Right lobe of liver (tissue), 6 donors: ENCODE measurements at places on chromosomes 12 and 14. TPM values are rescaled to one million over a fixed set of nuclear protein-coding genes. Genes with fewer than 3 reads are reported as not detected.

GRCh38 chr14:72380456-72380855, 448.2 kb downstream of the RGS6 start:
- no peak for DNase-seq
- no peaks in the 10 kb centered on the region for H3K27me3 ChIP-seq
- no peaks in the 10 kb centered on the region for H3K4me1 ChIP-seq
- H3K4me3 ChIP-seq, result no peak overlapping the region

- no peak overlapping the region for H3K27ac ChIP-seq
- DNase-seq, result no peak
- H3K4me3 ChIP-seq, result no peak overlapping the region
- H3K36me3 ChIP-seq, result no peaks in the 10 kb centered on the region
- H3K4me1 ChIP-seq, result no peaks in the 10 kb centered on the region
- no peaks in the 10 kb centered on the region for H3K27me3 ChIP-seq
Observed at GRCh38 chr12:107328442-107329133, 235.2 kb upstream of the CRY1 start.

DNA sequence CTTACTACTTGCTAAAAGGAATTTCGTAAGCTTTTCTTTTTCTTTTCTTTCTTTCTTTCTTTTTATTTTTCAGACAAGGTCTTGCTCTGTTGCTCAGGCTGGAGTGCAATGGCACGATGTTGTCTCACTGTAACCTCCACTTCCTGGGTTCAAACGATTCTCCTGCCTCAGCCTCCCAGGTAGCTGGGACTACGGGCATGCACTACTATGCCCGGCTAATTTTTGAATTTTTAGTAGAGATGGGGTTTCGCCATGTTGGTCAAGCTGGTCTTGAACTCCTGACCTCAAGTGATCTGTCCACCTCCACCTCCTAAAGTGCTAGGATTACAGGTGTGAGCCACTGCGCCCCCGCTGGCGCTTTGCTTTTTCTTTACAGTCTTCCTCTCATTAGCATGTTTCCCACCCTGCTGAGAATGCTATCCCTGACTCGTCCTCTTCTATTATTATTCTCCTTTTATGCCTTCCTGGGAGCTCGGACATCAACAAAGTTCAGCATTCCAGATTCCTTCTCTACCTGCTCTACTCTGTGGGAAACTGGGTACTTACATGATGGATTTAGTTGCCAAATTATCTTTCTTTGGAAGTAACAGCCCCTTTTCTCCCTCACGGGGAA, 3.1 kb downstream of the MTHFD1 start:
- DNase-seq, result no peak
- no peak overlapping the region for H3K4me3 ChIP-seq
- H3K27ac ChIP-seq, result peak overlapping the region; percentile 91
- H3K36me3 ChIP-seq, result peaks cover 12% of the 10 kb centered on the region
- no peaks in the 10 kb centered on the region for H3K27me3 ChIP-seq
- no peaks in the 10 kb centered on the region for H3K4me1 ChIP-seq

- H3K27ac ChIP-seq, result no peak overlapping the region
- no peaks in the 10 kb centered on the region for H3K27me3 ChIP-seq
- no peak for DNase-seq
- no peaks in the 10 kb centered on the region for H3K4me1 ChIP-seq
- no peak overlapping the region for H3K4me3 ChIP-seq
Observed at GRCh38 chr12:110067531-110067930, 19.2 kb upstream of the C12orf76 start.

The GSC gene
- total RNA-seq, result not detected

The PIWIL1 gene
- total RNA-seq, result not detected

DNA sequence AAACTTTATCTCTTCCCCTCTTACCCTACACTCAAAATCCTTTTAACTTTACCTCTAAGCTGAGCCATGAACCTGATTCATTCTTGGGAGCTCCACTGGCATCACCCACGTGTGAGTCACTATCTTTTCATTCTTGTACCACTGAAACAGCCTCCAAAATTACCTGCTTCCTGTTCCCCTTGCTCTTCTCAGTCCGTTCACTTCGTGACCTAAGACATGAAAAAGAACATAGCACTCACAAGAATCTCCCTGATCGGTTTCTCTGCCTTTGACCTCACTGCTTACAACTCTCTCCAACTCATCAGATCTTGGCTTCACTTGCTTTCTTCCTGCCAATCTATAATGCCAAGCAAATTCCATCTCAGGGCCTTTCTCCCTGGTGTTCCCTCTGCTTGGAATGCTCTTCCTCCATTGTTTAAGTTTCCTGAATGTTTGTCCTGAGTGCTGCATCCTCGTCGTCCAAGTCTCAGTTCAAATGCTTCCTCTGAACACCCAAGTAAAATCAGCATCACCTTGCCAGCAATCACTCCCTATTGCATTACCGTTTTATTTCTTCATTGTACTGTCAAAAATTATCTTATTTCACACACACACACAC, 9.2 kb downstream of the GLIPR1 start:
- H3K27me3 ChIP-seq, result no peaks in the 10 kb centered on the region
- no peak for DNase-seq
- no peak overlapping the region for H3K27ac ChIP-seq
- peaks cover 8% of the 10 kb centered on the region for H3K4me1 ChIP-seq
- no peaks in the 10 kb centered on the region for H3K36me3 ChIP-seq

GRCh38 chr14:72576258-72576657, 317.6 kb downstream of the DPF3 start:
- DNase-seq, result no peak
- no peaks in the 10 kb centered on the region for H3K27me3 ChIP-seq
- H3K36me3 ChIP-seq, result no peaks in the 10 kb centered on the region
- no peak overlapping the region for H3K27ac ChIP-seq
- H3K4me1 ChIP-seq, result no peaks in the 10 kb centered on the region
- no peak overlapping the region for H3K4me3 ChIP-seq

DNA sequence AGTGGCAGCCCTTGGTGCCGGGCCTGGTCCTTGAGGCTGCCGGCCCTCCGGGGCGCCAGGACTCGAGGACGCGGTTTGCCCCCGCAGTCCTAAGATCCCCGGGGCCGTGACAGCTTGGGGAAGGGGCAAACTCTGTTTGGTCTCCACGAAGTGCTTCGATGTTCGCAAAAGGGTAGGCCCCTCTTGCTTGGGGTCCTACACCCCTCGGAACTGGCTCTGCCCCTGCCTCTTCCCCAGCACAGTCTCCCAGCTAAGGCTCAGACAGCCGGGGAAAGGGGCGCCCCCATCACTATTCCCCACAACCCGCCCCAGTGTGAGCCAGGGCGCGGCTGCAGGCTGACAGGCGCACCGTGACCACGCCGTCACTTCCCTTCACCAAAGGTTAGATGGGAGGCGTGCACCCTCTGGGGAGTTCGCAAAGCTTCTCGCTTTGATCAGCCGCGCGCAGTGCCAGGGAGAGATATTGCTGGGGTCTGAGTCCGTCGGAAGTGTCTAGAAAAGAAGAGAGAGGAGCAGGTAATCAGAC, 7.2 kb upstream of the OTX2 start:
- H3K36me3 ChIP-seq, result no peaks in the 10 kb centered on the region
- no peak for DNase-seq
- H3K4me3 ChIP-seq, result no peak overlapping the region
- peaks cover 42% of the 10 kb centered on the region for H3K27me3 ChIP-seq
- H3K27ac ChIP-seq, result no peak overlapping the region

DNA sequence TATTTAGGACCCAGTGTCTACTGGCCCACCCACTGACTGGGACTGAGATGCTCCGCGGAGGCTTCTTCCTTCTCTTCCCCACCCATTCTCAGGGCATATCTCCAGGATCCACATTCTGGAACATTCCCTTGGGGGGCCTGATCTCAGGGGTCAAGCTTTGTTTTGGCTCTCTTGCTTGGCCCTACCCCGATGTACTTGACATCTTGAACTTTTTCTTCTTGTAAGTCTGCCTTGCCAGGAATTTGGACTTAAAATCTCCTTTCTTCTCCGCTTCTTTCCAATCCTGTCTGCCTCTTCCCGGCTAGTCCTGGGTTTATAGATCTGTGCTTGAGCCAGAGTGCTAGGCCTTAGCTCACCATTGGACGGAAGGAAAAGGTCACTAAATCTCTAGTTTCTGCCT, 22.1 kb downstream of the DACT1 start:
- DNase-seq, result no peak
- H3K27ac ChIP-seq, result no peak overlapping the region
- no peaks in the 10 kb centered on the region for H3K36me3 ChIP-seq
- H3K4me3 ChIP-seq, result no peak overlapping the region
- H3K4me1 ChIP-seq, result no peaks in the 10 kb centered on the region

DNA sequence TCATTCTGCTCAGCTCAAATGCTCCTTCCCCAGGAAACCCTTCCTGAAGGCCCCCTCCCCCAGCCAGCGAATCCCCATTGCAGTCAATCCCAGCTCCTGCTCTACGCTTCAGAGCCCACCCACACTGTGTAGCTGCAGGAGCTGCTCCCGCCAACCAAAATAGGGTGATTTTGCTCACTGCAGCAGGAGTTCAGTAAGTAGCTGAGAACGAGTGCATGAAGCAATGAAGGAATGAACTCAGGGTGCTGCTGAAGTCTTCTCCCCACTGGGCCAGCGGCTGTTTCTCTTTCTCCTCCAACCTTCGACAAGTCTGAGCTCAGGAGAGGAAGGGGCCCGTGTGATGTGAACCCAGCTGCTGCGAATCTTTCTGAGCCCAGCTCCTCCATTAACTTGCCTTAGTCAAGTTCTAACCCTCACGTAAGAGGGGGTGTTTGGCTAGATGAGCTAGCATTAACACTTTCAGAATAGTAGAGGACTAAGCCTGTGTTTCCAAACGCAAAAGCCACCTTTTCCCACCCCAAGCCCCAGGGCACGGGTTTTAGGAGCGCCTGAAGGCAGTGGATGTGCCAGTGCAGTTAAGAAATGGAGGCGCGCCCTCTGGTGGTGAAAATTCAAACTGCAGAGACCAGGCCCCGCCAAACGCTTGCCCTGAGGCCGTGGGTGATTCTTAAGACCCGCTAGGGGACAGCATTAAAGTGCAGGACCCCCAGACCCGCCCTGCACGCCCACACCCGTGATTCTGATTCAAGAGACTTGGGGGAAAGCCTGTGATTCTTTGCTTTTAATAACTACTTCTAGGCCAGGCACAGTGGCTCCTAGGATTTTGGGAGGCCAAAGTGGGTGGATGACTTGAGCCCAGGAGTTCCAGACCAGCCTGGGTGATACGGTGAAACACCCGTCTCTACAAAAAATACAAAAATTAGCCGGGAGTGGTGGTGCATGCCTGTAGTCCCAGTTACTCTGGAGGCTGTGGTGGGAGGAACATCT, 11.9 kb upstream of the SERPINA4 start:
- DNase-seq, result peak; percentile 65
- H3K27ac ChIP-seq, result no peak overlapping the region
- no peaks in the 10 kb centered on the region for H3K27me3 ChIP-seq
- no peaks in the 10 kb centered on the region for H3K36me3 ChIP-seq
- H3K4me1 ChIP-seq, result no peaks in the 10 kb centered on the region
- H3K4me3 ChIP-seq, result no peak overlapping the region

The PTMS gene
- 437 TPM for total RNA-seq

- H3K4me3 ChIP-seq, result no peak overlapping the region
- no peaks in the 10 kb centered on the region for H3K36me3 ChIP-seq
- no peaks in the 10 kb centered on the region for H3K27me3 ChIP-seq
- no peak overlapping the region for H3K27ac ChIP-seq
- H3K4me1 ChIP-seq, result peaks cover 5% of the 10 kb centered on the region
Observed at GRCh38 chr12:77062396-77062795, 3.0 kb downstream of the E2F7 start.

- H3K36me3 ChIP-seq, result no peaks in the 10 kb centered on the region
- no peak for DNase-seq
- no peaks in the 10 kb centered on the region for H3K27me3 ChIP-seq
- H3K4me3 ChIP-seq, result no peak overlapping the region
Observed at GRCh38 chr12:99009654-99010296, 364.7 kb downstream of the APAF1 start.

The CABP1 gene
- 0.26 TPM for total RNA-seq

DNA sequence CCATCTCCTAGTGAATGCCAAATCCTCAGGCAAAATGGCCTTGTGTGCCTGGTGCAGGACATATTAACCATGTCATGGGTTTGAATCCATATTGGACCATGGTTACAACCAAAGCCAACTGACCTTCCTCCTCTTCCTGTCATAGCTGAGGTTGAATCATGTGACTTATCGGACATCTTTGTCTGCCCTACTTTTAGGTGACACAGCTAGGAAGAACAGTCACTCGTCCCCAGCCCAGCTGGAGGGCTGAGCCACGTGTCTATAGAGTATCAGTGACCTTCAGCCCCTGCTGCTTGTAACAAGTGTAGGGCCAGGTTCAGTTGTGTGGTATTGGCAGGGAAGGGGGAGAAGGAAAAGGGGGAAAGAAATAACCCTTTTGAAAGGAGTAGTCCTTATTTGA, 225.2 kb downstream of the KTN1 start:
- no peaks in the 10 kb centered on the region for H3K4me1 ChIP-seq
- no peak overlapping the region for H3K27ac ChIP-seq
- H3K36me3 ChIP-seq, result no peaks in the 10 kb centered on the region
- H3K27me3 ChIP-seq, result no peaks in the 10 kb centered on the region
- DNase-seq, result peak; percentile 34

- no peaks in the 10 kb centered on the region for H3K36me3 ChIP-seq
- no peak for DNase-seq
- H3K27ac ChIP-seq, result no peak overlapping the region
Observed at GRCh38 chr14:91523972-91524371, 13.9 kb upstream of the PPP4R3A start.

DNA sequence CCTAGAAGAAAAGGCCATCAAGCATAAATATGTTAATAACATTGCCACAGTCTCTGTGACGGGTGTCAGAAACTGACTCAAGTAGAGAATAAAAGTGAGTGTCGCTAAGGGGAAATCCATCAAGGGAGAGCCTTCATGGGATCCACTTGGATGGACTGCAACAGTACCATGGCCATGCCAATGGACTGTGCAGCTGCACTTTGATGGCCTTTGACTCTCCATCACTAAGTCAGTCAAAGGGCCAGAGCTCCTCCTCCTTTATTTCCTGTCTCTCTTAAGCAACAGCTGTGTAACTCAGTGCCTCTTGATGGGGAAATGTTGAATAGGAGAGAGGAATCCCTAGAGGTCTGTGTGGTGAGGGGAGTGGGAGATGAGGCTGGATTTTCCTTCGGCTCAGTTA, 335.2 kb downstream of the BMP4 start:
- no peak overlapping the region for H3K27ac ChIP-seq
- H3K4me3 ChIP-seq, result no peak overlapping the region
- no peaks in the 10 kb centered on the region for H3K27me3 ChIP-seq
- H3K36me3 ChIP-seq, result no peaks in the 10 kb centered on the region
- no peak for DNase-seq

- no peak overlapping the region for H3K27ac ChIP-seq
- no peaks in the 10 kb centered on the region for H3K27me3 ChIP-seq
- no peak overlapping the region for H3K4me3 ChIP-seq
- DNase-seq, result no peak
- no peaks in the 10 kb centered on the region for H3K4me1 ChIP-seq
Observed at GRCh38 chr12:23376238-23376637, 573.2 kb downstream of the SOX5 start.

- no peaks in the 10 kb centered on the region for H3K36me3 ChIP-seq
- H3K4me1 ChIP-seq, result no peaks in the 10 kb centered on the region
- H3K27ac ChIP-seq, result no peak overlapping the region
- H3K27me3 ChIP-seq, result no peaks in the 10 kb centered on the region
Observed at GRCh38 chr12:76568130-76568529, 8.6 kb upstream of the OSBPL8 start.

The AMIGO2 gene
- total RNA-seq, result 2.8 TPM
